ENCODE measurements at places on chromosomes 12 and 14.

GRCh38 chr12:6070472-6071257 is 53.8 kb downstream of the VWF start:
- no peak for DNase-seq

DNA sequence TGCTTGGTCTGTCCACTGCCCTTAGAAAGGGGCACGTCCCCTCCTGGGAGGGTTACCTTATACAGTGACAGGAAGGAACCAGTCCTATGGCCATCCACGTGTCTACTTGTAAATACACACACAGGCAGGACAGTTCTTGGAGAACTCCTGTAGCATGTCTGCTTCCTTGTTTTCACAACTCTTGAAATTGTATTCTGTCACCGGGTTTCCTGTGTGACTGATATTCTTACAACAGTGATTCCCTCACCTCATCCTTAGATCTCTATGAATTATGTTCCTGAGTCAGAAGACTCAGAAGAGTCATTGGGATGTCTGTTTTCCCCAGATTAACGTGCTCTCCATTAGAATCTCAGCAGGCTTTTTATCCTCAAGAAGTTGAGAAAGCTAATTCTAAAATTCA is 44.1 kb upstream of the DYNC1H1 start:
- DNase-seq, result no peak

DNA sequence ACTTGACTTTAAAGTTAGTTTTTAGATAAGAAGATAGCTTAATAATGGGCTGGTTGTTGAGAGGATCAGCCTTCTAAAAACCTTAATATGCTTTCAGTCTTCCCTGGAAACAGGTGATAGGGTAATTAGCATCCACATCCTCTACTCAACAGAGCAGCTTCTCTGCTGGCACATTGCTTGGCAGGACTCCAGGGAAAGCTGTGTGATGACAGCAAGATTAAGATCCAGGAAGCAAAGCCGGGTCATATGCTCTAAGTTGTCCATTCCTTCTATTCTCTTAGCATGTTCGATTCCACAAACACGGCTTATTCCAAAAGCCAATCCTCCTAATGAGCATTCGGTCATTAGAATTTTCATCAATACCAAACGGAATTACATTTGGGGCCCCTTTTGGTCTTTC is 87.0 kb downstream of the HMGA2 start:
- no peak for DNase-seq

- no peak for DNase-seq
Measured at GRCh38 chr12:19131025-19131444, 1.5 kb downstream of the PLEKHA5 start.

- DNase-seq, result no peak
Measured at GRCh38 chr14:27223906-27224305, 626.1 kb upstream of the NOVA1 start.

GRCh38 chr12:109587921-109588320 is 14.3 kb downstream of the MVK start:
- no peak for DNase-seq

DNA sequence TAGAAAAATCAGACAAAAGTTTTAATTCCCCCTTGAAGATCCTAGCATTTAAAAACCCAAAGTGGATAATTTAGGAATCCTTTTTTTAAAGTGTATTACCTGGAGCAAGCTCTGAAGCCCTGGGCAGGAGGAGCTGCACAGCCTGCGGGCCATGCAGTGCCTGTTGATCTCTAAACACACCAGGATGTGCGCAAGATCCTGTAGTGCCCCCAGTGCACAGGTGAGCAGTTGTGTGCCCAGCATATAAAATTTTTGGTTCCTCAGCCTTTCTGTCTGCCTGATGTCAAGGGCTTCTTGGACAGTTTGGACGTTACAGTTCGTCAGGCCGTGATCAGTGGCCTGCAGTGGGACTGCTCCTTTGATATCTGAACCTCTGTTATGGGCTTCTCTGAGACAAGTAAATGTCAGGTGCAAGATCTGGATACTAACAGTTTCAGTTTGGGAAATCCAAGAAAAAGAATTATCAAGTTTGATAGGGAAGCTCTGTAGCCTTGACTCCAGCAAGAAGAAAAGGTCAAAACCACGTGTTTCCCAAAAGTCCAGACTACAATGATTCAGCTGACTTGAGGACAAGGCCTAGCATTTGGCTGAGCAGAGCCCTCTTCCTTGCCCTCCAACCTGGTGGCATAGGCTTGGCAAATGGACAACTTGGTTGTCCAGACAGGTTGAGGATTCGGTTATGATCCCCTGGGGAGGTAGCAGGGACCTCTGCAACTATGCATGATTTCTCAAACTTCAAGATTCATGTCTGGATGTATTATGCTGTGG is 1.0 kb downstream of the ATXN7L3B start:
- DNase-seq, result no peak

GRCh38 chr12:71780237-71780822 is 25.7 kb downstream of the RAB21 start:
- no peak for DNase-seq

GRCh38 chr12:51362307-51362706 is 15.8 kb upstream of the CELA1 start:
- DNase-seq, result no peak

GRCh38 chr14:101878211-101878821 is 86.1 kb upstream of the DYNC1H1 start:
- DNase-seq, result no peak

- no peak for DNase-seq
Measured at GRCh38 chr12:121626853-121627640, 717 bp downstream of the ORAI1 start.

- DNase-seq, result no peak
Measured at GRCh38 chr12:50243507-50243906, 39.8 kb downstream of the LIMA1 start.

- no peak for DNase-seq
Measured at GRCh38 chr14:24329736-24330135, 5.1 kb downstream of the ADCY4 start.

GRCh38 chr14:48251290-48251689 is 575.9 kb upstream of the MDGA2 start:
- DNase-seq, result no peak

DNA sequence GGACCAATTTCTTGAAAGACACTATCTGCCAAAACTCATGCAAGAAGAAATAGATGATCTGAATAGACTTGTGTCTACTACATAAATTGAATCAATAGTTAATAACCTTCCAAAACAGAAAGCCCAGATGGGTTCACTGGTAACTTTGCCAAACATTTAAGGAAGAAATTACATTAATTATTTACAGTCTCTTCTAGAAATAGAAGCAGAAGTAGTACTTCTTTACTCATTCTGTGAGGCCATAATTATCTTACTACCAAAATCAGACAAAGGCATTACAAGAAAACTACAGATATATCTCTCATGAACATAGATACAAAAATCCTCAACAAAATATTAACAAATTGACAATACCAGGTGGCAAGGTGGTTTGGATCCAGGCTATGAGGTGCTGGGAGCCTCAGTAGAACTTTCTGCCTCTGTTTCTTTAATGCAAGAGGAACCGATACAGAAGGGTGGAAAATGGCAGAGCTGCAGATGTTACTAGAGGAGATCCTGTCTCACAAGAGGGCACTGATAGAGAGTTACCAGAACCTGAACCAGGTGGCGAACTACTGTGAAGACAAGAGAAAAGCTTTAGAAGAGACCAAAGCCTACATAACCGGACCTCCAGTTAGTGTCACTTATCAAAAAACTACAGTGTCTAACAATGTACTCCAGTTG is 33.7 kb upstream of the KTN1 start:
- no peak for DNase-seq

GRCh38 chr12:24884911-24885310 is 64.0 kb downstream of the BCAT1 start:
- no peak for DNase-seq

- no peak for DNase-seq
Measured at GRCh38 chr12:22287101-22287500, 47.4 kb downstream of the ST8SIA1 start.

DNA sequence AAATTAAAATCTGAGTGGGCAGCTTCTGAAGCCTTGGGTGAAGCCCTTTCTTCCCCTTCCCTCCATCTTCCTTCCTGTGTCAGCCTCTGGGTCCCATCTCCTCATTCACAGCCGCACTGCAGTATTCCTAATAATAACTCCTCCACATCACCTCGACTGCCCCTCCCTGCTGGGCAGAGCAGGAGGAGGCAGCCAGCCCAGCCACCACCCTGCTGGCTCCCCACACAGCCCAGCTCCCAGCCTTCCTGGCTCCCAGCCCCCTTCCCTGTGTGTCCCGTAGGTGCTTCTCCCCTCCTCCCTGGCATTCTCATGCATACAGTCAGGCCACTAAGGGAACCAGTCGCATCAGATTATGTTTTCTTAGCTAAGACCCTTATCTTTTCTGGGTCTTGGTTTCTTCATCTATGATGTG is 3.7 kb downstream of the IFFO1 start:
- no peak for DNase-seq

- DNase-seq, result no peak
Measured at GRCh38 chr12:90211017-90211416, 502.4 kb upstream of the ATP2B1 start.

- DNase-seq, result no peak
Measured at GRCh38 chr14:105528586-105529318, 2.4 kb downstream of the TMEM121 start.

DNA sequence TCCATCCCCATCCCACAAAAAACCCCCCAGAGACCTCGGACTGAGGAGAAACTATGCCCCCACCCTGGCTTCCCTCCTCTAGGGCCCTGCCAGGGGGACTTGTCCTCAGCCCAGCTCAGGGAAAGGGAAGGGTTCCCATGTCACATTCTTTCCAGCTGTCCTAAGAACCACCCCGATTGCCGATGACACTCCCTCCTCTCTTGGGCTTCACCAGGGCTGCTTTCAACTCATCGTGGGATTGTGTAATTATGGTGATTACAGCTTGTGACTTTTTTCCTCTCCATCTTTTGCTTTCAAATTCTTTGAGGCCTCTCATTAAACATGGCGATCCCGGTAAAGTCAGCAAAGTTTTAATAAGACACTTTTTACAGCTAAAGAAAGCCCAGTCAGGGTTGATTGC is 344.0 kb downstream of the DPF3 start:
- DNase-seq, result no peak

DNA sequence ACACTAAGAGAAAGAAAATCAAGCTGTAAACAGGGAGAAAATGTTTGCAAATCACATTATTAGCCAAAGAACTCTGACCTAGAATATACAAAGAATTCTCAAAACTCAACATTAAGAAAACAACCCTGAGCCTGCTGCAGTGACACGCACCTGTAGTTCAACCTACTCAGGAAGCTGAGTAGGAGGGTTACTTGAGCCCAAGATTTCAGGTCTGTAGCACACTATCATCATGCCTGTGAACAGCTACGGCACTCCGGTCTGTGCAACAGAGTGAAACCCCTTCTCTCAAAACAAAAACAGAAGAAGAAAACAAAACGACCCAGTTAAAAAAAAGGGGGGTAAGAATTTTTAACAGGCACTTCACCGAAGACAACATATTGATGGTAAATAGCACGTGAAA is 20.8 kb downstream of the SAV1 start:
- no peak for DNase-seq

- no peak for DNase-seq
Measured at GRCh38 chr14:34362641-34363251, 99.3 kb downstream of the SPTSSA start.

- DNase-seq, result no peak
Measured at GRCh38 chr14:71996610-71997009, 64.4 kb downstream of the RGS6 start.

GRCh38 chr12:109786799-109787198 is 46.4 kb downstream of the TRPV4 start:
- no peak for DNase-seq

DNA sequence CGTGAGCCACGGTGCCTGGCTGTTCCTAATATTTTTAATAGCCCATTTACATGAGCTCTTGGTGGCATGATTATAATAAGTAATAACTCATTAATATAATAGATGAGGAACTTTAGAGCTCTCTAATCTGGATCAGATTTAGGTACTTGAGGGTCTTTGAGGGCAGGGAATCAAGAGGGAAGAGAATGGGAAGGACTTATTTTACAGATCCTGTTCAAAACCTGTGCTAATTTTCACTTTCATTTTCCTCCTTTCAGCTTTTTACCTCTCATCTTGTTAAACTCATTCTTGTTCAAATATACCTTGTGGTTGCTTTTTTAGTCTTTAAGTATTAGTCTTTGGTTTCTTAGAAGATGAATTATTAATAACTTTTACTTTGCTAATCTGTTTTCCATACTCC is 5.6 kb downstream of the NECAP1 start:
- no peak for DNase-seq

GRCh38 chr12:107103097-107103496 is 9.7 kb upstream of the CRY1 start:
- DNase-seq, result no peak

GRCh38 chr14:60867503-60868172 is 113.2 kb downstream of the TRMT5 start:
- no peak for DNase-seq

- DNase-seq, result no peak
Measured at GRCh38 chr14:48805315-48805714, 780.9 kb downstream of the RPS29 start.

GRCh38 chr14:89024691-89025090 is 200.2 kb downstream of the TTC8 start:
- DNase-seq, result no peak

DNA sequence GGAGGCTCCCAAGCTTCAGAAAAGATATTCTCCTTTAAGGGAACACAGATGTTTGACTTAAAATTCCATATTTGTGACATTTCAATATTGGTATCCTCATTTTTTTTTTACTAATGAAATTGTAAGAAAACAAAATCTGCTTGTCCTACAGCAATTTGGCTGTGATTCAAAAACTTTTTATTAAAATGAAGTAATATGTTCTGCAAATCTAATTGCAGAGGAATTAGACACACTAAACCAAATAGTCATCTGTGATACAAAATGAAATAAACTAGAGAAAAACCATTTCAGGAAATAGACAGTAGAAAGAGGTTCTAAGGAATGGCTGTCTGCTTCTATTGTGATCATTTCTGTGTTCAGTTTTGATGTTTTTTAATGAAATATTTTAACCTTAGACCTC is 50.1 kb upstream of the HIF1A start:
- DNase-seq, result no peak

- DNase-seq, result no peak
Measured at GRCh38 chr14:31006703-31007102, 18.7 kb upstream of the AP4S1 start.

DNA sequence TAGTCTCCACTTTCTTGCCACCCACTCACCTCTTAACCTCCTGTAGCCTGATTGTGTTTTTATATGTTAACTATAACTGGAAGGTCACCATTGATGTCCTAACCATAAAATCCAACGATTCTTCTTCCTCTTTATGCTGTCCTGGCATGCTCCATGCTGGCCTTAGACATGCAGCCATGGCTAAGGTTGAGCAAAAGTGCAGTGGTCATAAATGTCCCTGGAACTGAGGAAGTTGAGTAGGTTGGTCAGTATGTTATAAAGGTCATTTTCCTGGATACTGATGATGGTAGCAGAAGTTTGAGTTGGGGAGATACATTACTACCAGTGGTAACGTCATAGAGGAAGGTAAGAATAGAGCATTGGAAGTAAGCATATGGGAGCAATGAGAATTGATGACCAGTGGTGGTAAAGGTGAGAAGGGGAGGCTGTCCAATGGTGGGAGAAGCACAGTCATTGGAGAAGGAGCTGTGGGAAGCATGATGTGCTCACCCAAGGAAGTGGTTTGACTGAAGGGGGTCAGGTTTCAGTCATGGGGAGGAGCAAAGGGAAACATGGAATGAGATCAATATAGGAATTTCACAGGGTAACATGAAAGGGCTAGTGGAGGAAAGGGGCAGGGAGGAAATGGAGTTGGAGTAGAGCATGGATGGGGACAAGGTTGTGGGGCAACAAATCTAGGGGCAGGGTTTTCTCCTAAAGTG is 240.8 kb downstream of the DACT1 start:
- DNase-seq, result no peak

Measured in T1000 (cell line).